Neuronal stem cell (in vitro differentiated cells): ENCODE measurements at places on chromosomes 3 and 15.

DNA sequence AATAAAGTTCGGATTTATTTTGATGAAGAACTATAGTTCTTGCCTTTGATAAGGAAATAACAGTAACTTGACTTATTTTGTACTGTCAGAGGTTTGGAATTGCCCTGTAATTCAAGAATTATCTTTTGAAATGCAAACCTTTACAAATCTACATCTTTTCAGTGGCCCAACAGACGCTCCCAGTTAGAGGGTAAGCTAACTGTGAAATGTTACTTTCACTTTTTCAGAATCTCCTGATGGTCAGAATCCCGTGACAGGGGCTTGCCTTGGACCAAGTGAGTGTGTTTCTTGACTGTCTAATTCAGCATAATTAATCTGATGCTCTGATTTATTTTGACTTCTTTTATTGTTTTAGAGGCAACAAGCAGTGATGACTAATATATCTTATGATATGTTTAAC lies 262.5 kb downstream of the PLOD2 start:
- no peak for DNase-seq

DNA sequence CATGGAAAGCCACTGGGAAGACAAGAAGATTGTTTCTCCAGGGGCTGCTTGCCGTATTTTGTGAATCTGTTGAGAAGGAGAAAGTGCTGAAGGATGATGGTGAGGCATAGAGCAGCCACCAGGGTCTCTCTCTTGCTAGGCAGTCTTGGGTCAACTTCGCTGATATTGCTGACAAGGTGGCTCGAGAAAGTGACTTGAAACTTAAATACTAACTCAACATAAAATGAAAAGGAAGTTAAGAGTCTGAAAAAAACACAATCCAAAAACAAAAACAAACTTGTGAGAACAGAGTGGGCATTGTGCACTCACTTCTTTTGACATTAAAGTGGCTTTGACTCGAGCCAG lies 90.1 kb downstream of the CHST2 start:
- no peak for DNase-seq

DNA sequence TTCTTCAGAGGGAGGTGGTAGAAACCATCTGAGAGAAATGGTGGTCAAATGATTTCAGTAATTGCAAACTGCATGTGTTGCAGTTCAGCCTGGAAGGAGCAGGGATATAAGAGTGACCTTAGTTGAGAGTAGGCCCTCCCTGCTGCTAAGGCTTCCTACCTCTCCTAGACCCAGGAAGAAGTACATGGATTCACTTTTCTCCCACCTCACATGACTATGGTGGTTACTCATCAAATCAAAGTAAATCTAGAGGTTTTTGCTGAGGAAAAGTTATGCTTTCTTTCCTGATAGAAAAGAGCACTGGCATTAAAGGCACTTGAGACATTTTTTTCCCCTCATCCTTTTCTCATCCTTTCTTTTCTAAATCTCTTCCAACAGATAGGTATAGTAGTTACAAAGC lies 43.2 kb upstream of the LEKR1 start:
- DNase-seq: no peak

GRCh38 chr3:178844916-178845315 lies 226.7 kb downstream of the ZMAT3 start:
- no peak for DNase-seq

DNA sequence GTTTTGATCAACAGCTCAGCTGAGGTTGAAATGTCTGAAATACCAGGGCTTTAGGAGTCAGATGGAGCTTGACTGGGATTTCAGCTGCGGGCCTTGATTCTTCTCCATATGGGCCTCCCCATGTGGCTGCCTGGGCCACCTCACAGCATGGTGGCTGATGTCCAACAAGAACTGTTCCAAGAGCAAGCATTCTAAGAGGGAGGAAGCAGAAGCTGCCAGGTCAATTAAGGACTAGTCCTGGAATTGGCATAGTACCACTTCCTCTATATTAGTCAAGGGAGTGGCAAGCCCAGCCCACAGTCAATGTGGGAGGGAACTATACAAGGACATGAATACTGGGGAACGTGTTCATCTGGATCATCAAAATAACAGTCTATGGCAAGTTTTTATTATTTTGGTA lies 181.7 kb upstream of the ANKRD28 start:
- no peak for DNase-seq

DNA sequence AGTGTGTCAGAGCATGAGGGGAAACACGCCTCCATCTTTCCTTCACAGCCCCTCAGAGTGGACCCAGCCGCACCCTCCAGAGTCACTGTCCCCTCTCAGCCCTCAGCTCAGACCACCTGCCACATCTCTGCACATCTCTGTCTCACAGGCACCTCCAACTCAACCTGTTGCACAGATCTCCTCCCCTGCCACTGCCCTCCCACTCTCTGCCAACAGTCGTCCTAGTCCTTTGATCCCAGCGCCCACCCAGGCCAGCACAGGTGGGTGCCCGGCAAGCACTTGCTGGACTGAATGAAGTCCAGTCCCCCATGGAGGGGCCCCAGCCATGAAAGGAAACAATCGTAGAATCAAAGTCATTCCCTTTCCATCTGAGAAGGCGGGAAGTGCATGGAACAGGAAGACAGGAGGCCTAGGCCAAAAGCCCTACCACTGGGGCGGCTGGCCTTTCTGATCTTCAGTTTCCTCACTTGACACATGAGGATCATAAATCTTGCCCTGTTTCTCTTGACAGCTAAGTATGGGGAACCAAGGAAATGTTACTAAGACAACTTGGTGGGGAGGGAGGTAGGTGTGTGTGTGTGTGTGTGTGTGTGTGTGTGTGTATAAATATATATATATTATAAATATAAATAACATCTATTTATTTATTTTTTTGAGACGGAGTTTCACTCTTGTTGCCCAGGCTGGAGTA lies 28.1 kb downstream of the HCN4 start:
- DNase-seq: no peak

DNA sequence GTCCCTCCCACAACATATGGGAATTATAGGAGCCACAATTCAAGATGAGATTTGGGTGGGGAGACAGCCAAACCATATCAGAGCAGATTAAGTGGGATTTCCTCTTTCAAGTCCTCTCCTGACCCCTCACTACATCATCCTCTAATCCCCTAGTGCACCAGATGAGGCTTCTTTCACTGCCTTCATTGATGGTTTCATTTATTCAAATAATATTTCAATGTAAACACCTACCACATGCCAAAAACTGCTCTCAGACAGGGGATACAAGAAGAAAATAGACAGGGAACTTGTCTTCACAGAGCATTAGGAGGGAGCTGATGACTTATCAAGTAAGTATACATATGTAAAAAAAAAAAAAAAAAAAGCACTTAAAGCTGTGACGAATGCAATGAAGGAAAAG lies 180.2 kb downstream of the NTRK3 start:
- no peak for DNase-seq

- DNase-seq: no peak
Measured at GRCh38 chr3:131540821-131541220, 38.0 kb upstream of the MRPL3 start.
